HT1080 (cell line): ENCODE measurements at places on chromosomes 11 and 22. TPM values are rescaled to one million over a fixed set of nuclear protein-coding genes. Genes with fewer than 3 reads are reported as not detected.

PGA5 gene
- total RNA-seq: not detected in 2 replicates

MMP7 gene
- total RNA-seq: not detected in 2 replicates

TST gene
- 15.9 and 21.3 TPM in 2 replicates for total RNA-seq

ADAMTS8 gene
- not detected in 2 replicates for total RNA-seq

OR5A1 gene
- total RNA-seq: not detected in 2 replicates

GLYATL1 gene
- total RNA-seq: 1.0 and 2.6 TPM in 2 replicates

C11orf87 gene
- total RNA-seq: 0.02 TPM in 1 of 2 replicates, not detected in the other

ST14 gene
- total RNA-seq: 0.07 and 0.31 TPM in 2 replicates

RFPL2 gene
- not detected in 2 replicates for total RNA-seq

DDX25 gene
- total RNA-seq: not detected in 2 replicates

CHRNA10 gene
- total RNA-seq: 0.43 and 2.5 TPM in 2 replicates

UBQLNL gene
- total RNA-seq: 0.07 TPM in 1 of 2 replicates, not detected in the other

WNT11 gene
- total RNA-seq: not detected in 2 replicates

CHADL gene
- not detected in 2 replicates for total RNA-seq

DSCAML1 gene
- total RNA-seq: not detected in 2 replicates

CELSR1 gene
- total RNA-seq: 14.9 and 17.9 TPM in 2 replicates

CREB3L1 gene
- 3.3 and 5.1 TPM in 2 replicates for total RNA-seq

OR52L1 gene
- total RNA-seq: not detected in 2 replicates

DDX10 gene
- total RNA-seq: 30.3 and 45.0 TPM in 2 replicates

CNGA4 gene
- not detected in 2 replicates for total RNA-seq

NLRP10 gene
- 0.16 and 0.17 TPM in 2 replicates for total RNA-seq

PNPLA2 gene
- 18.1 and 39.0 TPM in 2 replicates for total RNA-seq

DTX4 gene
- 1.2 and 2.8 TPM in 2 replicates for total RNA-seq

LRRC32 gene
- 0.06 and 0.17 TPM in 2 replicates for total RNA-seq

NELL1 gene
- not detected in 2 replicates for total RNA-seq

PARVA gene
- 16.3 and 22.2 TPM in 2 replicates for total RNA-seq

TECTA gene
- total RNA-seq: 0.10 and 0.53 TPM in 2 replicates

FXYD2 gene
- not detected in 2 replicates for total RNA-seq

FREY1 gene
- 0.76 and 0.97 TPM in 2 replicates for total RNA-seq

SMC1B gene
- total RNA-seq: not detected in 2 replicates

BIRC3 gene
- total RNA-seq: 0.27 and 0.50 TPM in 2 replicates

OR5M11 gene
- total RNA-seq: not detected in 2 replicates
